ENCODE measurements at places on chromosomes 3 and 15. TPM values are rescaled to one million over a fixed set of nuclear protein-coding genes. Genes with fewer than 3 reads are reported as not detected.

The TEX55 gene
- not detected for polyA plus RNA-seq

The SYNPR gene
- 0.18 TPM for polyA plus RNA-seq

The CFAP100 gene
- polyA plus RNA-seq = 0.11 TPM

The CLDN1 gene
- polyA plus RNA-seq = 62.2 TPM

The SLC15A2 gene
- polyA plus RNA-seq = 3.2 TPM

The ADAM10 gene
- 31.4 TPM for polyA plus RNA-seq

The C3orf20 gene
- 0.02 TPM for polyA plus RNA-seq

The DPH3 gene
- 21.2 TPM for polyA plus RNA-seq

The VIPR1 gene
- 4.4 TPM for polyA plus RNA-seq

The SMCO1 gene
- polyA plus RNA-seq = 0.02 TPM

The AP4E1 gene
- polyA plus RNA-seq = 5.9 TPM

Data from thymus (tissue), 14 donors.